ENCODE measurements at places on chromosomes 2 and 18.

GRCh38 chr2:106638043-106638442 lies 150.9 kb downstream of the CD8B2 start:
- DNase-seq = no peak

GRCh38 chr18:45689396-45689795 lies 34.6 kb upstream of the SLC14A1 start:
- DNase-seq = no peak

GRCh38 chr2:98854682-98855081 lies 81.3 kb downstream of the CRACDL start:
- DNase-seq = no peak

GRCh38 chr18:74582642-74583041 lies 15.0 kb upstream of the ZNF407 start:
- DNase-seq = no peak

- DNase-seq = no peak
Measured at GRCh38 chr2:10876394-10876793, 35.3 kb upstream of the KCNF1 start.

DNA sequence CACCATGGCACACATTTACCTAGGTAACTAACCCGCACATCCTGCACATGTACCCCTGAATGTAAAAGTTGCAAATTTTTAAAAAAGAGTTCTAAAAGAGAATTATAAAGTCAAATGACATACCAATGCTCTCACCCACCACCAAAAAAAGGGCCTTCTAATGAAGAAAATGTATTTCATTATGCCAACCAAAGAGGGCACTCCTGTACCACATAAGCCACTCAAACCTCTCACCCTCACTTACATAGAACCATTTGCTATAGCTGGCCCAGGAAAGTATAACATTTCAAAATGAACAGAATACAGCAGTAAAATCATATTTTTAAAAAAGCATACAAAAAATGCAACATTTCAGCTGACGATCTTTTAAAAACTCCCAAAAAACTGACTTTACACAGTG lies 241.5 kb upstream of the PKDCC start:
- no peak for DNase-seq

- peak; percentile 64 for DNase-seq
Measured at GRCh38 chr2:96839293-96839874, 4.4 kb downstream of the ANKRD23 start.
